Hematopoietic multipotent progenitor cell treated with erythropoietin and hydrocortisone succinate and interleukin-3 and kit ligand, for 8 days (in vitro differentiated cells): ENCODE measurements at places on chromosomes 13 and 19.

DNA sequence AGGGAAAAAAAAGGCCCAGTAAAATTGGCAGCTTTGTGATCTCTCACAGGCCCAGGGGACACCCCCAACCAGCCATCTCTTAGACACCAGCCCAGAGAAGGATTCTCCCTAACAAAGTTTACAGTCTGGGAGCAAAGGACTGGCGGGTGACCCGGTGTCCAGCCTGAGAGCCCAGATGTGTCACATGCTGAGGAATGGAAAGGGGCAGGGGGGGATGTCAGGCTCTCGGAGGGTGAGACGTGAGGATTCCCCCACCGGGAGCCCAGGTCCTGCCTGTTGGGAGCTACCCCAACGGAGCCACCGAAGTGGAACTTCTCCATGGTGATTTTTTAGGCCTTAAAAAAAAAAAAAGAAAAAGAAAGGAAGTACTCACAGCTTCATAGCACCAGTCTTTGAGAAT is 4.8 kb upstream of the CTXN1 start:
- DNase-seq = no peak

DNA sequence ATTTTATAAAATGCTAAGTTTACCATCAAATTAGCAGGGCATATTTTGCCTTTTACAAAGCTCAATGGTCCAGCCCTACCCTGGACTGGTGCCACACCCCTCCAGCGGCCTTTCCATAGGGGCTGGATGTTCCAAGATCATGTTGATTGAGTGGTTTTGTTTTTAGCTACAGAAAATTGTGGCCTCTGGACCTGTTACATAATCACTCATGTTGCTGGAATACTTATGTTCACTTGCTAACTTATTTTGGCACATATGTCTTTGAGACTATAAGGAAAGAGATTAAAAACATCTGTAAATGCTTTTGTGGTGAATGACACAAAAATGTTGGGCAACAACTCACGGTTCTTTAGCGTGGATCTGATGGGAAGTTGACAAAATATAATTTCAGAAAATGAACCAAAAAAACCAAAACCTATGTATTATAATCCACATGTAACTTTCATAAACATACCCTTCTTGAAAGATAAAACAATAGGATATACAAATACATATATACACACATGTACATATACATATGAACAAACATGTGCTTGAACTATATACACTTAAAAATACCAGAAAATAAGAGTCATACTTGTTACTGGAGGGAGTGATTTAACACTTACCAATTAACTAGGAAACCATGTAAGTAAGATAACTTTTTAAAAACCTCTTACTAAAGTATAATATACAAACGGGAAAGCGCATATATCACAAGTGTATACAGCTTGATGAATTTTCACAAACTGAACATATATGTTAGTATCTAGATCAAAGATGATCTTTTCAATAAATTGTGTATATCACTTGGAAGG is 46.6 kb upstream of the SLC15A1 start:
- DNase-seq = no peak

DNA sequence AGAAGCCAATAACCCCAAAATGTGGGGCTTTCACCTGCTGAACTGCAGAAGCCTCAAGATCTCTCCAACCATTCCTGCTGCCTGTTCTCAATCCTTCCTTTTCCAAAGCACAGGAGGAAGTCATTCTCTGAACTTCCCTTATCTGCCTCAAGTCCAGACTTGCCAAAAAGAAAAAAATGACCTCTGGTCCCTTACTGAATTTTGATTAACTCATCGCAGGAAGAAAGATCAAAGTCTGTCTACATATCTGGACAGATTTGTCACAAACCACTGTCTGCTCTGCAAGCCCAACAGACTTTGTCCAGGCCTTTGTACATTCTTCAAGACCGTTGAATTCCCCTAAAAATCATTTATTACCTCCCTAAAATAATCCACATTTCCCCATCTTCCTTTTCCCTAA is 126.5 kb upstream of the NBEA start:
- DNase-seq = no peak

- peak; percentile 83 for DNase-seq
Measured at GRCh38 chr19:4369109-4369887, 25.9 kb downstream of the MPND start.

- no peak for DNase-seq
Measured at GRCh38 chr13:29487466-29488454, 107.7 kb downstream of the SLC7A1 start.

DNA sequence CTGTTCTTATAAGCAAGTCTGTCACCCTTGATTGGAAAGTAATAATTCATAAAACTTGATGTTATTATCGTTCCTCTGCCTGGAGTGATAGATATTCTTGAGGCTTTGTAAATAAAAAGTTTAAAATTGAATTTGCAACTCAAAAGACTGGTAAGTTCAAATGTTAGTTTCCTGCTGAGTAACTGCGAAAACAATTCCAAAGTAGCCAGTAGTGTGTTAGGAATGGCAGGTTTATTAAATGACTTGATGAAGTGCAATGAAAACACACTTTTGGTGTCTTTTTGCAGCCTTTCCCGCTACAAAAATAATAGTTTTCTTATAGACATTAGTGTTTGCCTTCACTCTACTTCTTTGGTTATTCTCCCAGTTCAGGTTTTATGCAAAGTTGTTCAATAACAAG is 299.3 kb downstream of the DLEU7 start:
- no peak for DNase-seq
